Body of pancreas (tissue), 4 donors: ENCODE measurements at places on chromosomes 13 and 19. TPM values are rescaled to one million over a fixed set of nuclear protein-coding genes. Genes with fewer than 3 reads are reported as not detected.

DNA sequence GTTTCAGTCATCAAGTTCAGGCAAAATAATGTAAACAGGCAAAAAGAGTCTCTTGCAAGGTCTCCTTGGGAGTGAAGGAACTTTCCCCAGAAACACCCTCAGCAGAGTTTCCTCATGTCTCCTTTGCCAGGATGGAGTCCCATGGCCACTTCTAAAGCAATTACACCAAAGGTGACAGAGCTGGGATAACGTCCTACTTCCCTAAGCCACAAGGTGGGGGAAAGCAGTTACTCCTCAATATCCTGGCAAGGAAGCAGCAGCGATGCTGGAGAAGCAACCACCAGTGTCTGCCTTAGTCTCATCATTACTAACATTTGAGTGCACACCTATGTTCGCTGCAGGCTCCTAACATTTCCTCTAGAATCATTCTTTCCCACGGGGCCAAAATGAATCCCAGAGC, 88.6 kb downstream of the UBL3 start:
- H3K36me3 ChIP-seq: peaks cover 4% of the 10 kb centered on the region
- no peak overlapping the region for H3K4me3 ChIP-seq
- DNase-seq: no peak
- no peak overlapping the region for H3K27ac ChIP-seq

GRCh38 chr13:102002287-102002686, 399.6 kb downstream of the FGF14 start:
- H3K4me1 ChIP-seq: no peaks in the 10 kb centered on the region
- no peak overlapping the region for H3K4me3 ChIP-seq
- no peaks in the 10 kb centered on the region for H3K36me3 ChIP-seq

GRCh38 chr19:16627193-16627927, 644 bp downstream of the MED26 start:
- H3K4me1 ChIP-seq: peaks cover 41% of the 10 kb centered on the region
- H3K27me3 ChIP-seq: no peaks in the 10 kb centered on the region
- no peaks in the 10 kb centered on the region for H3K36me3 ChIP-seq
- peak overlapping the region; percentile 97 for H3K27ac ChIP-seq

DNA sequence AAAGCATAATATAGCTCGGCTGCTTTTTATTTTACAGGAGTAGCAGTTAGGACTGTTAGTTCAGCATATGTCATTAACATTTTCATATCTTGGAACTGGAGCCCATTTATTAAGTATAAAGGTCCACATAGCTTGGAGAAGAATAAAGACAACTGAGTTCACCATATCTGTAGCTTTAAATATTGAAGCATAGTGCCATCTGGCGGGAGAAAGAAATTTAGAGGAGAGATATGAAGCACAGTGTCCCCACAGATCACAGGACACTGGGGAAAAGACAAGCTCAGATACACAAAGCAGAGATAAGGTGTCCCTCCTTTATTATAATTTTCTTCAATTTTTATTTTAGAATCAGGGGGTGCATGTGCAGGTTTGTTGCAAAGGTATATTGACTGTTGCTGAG, 104.7 kb upstream of the FREM2 start:
- no peaks in the 10 kb centered on the region for H3K36me3 ChIP-seq
- no peaks in the 10 kb centered on the region for H3K4me1 ChIP-seq
- peak; percentile 43 for DNase-seq
- no peak overlapping the region for H3K4me3 ChIP-seq
- H3K27me3 ChIP-seq: no peaks in the 10 kb centered on the region
- H3K27ac ChIP-seq: no peak overlapping the region

- H3K36me3 ChIP-seq: no peaks in the 10 kb centered on the region
- no peak for DNase-seq
- no peak overlapping the region for H3K4me3 ChIP-seq
- no peaks in the 10 kb centered on the region for H3K27me3 ChIP-seq
Observed at GRCh38 chr13:55992145-55992544, 1148.6 kb upstream of the PRR20A start.

- no peak for DNase-seq
- no peak overlapping the region for H3K27ac ChIP-seq
- H3K4me3 ChIP-seq: no peak overlapping the region
- peaks cover 58% of the 10 kb centered on the region for H3K4me1 ChIP-seq
- no peaks in the 10 kb centered on the region for H3K27me3 ChIP-seq
Observed at GRCh38 chr13:113211774-113212173, 2.4 kb downstream of the CUL4A start.

GRCh38 chr13:44876782-44877324, 112.4 kb downstream of the NUFIP1 start:
- no peaks in the 10 kb centered on the region for H3K36me3 ChIP-seq
- DNase-seq: no peak
- H3K4me3 ChIP-seq: no peak overlapping the region
- no peaks in the 10 kb centered on the region for H3K27me3 ChIP-seq
- no peak overlapping the region for H3K27ac ChIP-seq

DNA sequence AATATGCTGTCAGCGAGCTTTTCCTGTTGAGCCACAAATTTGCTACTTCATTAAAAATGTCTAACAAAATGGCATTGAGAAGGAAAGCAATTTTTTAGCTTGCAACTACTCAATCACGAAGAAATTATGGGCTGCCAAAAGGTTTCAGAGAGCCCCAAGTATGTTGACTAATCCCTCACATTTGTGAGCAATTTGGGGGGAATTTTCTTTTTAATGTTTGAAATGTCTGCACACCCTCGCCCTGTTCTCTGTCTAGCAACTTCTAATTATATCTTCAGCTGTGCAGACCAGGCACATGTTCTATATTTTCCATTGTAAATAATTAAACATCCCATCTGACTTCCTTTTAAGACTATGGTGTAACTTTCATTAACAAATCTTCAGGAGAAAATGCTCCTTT, 192.9 kb downstream of the DCT start:
- H3K27me3 ChIP-seq: no peaks in the 10 kb centered on the region
- no peak overlapping the region for H3K4me3 ChIP-seq
- no peak overlapping the region for H3K27ac ChIP-seq
- DNase-seq: no peak
- no peaks in the 10 kb centered on the region for H3K36me3 ChIP-seq

GRCh38 chr13:102580552-102581169, 16.1 kb upstream of the TPP2 start:
- no peak overlapping the region for H3K4me3 ChIP-seq
- H3K4me1 ChIP-seq: no peaks in the 10 kb centered on the region
- no peaks in the 10 kb centered on the region for H3K36me3 ChIP-seq
- H3K27me3 ChIP-seq: no peaks in the 10 kb centered on the region
- peak; percentile 19 for DNase-seq

GRCh38 chr19:51607920-51608562, 22.2 kb downstream of the SIGLEC5 start:
- H3K27me3 ChIP-seq: no peaks in the 10 kb centered on the region
- H3K27ac ChIP-seq: no peak overlapping the region
- H3K36me3 ChIP-seq: no peaks in the 10 kb centered on the region
- no peaks in the 10 kb centered on the region for H3K4me1 ChIP-seq
- DNase-seq: peak; percentile 70
- H3K4me3 ChIP-seq: no peak overlapping the region

DNA sequence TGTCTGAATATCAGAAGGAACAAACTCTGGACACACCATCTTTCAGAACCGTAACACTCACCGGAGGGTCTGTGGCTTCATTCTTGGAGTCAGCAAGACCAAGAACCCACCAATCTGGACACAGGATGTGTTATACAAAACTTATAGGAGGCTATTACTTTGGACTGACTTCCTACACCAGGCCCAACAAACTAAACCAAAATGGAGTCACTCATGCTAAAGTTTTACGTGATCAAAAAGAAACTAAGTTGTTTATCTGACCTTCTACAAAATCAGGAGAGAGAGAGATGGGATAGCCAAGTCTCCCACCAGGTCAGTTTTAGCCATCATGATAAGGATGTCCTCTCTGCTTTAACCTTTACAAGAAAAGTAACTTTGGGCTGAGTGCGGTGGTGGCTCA, 3.2 kb upstream of the RAB11B start:
- H3K27ac ChIP-seq: no peak overlapping the region
- peaks cover 71% of the 10 kb centered on the region for H3K4me1 ChIP-seq
- H3K4me3 ChIP-seq: no peak overlapping the region

DNA sequence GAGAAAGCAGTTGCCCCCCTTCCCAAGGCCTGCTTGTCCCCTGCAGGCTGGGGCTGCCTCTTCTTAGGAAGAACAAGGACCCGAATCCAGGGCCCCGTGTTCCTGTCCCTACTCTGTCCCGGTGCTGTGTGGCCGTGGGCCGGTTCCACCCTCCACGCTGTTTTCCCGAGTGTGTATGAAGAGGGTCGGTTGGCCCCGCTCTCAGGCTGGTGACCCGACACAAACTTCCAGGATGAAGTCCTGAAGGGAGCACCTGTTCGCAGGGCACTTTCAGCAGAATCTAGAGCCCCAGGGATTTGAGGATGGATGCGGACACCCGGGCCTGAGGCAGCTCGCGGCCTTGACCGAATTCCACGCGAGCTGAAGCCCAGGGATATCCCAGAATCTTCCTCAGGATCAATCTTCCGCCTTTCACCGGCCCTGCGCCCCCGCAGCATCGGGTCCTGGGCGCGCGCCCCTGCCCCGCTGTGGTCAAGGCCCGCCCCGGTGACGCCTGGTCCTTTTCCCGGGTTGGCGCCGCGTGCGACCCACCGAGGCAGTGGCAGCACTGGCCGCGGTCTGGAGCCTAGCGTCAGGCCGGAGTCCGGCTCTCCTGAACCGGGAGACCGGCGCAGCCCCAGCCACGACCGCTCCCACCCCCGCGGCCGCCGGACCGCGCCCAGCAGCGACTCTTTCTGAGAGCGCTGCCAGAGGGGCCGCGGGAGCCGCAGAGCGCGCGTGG, 528 bp upstream of the CHST8 start:
- H3K27me3 ChIP-seq: peaks cover 7% of the 10 kb centered on the region
- no peak overlapping the region for H3K4me3 ChIP-seq
- no peak for DNase-seq
- H3K27ac ChIP-seq: no peak overlapping the region
- H3K4me1 ChIP-seq: peaks cover 20% of the 10 kb centered on the region

Gene ICAM4
- total RNA-seq: not detected

Gene CGB5
- total RNA-seq: not detected

Gene DPP9
- 44.6 TPM for total RNA-seq

Gene ZNF766
- total RNA-seq: 4.9 TPM

Gene MYH14
- 61.2 TPM for total RNA-seq

Gene TMEM38A
- total RNA-seq: 3.3 TPM

Gene HCST
- total RNA-seq: not detected

Gene SKA3
- total RNA-seq: not detected

Gene TNNI3
- not detected for total RNA-seq
